ENCODE measurements at places on chromosomes 5 and 9. TPM values are rescaled to one million over a fixed set of nuclear protein-coding genes. Genes with fewer than 3 reads are reported as not detected.

PLPP1 gene
- total RNA-seq, result 35.4 TPM

CXXC5 gene
- 114 TPM for total RNA-seq

DNA sequence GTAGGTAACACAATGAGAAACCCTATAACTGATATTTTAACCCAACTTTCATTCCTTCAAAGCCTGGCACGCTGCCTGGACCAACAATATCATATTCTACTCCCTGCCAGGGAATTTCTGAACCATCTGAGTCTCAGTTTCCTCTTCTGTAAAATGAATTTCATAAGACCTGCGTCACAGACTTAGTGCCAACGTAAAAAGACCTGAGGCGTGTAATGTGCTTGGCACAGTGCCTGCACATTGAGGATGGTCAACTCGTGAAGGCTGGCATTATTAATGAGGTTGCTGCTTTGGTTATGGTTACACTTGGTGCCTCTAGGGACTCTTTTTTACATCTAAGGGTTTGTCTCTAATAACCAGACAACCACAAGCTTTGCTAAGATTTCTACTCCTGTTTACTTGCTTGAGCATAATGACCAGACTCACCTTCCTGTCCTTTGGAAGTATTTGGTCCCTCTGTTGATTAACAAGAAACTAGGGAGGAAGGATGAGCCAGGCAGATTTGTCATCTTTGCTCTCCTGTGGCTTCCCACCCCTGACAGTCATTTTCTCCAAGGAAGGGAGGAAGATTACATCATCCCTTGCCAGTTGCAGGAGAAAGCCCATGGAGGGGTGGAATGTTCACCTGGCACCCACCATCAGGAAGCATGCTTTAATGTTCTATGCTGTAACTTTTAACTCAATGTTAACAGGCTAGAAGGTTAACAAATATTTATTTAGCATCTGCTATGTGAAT, 79.0 kb downstream of the PAPPA start:
- no peaks in the 10 kb centered on the region for H3K27me3 ChIP-seq
- no peak overlapping the region for H3K4me3 ChIP-seq
- peaks cover 31% of the 10 kb centered on the region for H3K4me1 ChIP-seq
- H3K27ac ChIP-seq, result peak overlapping the region; percentile 75
- peaks cover 30% of the 10 kb centered on the region for H3K36me3 ChIP-seq

LRRC19 gene
- total RNA-seq, result not detected

GRCh38 chr5:178826216-178826615, 33.5 kb upstream of the ZNF354B start:
- H3K27me3 ChIP-seq, result no peaks in the 10 kb centered on the region
- no peak overlapping the region for H3K27ac ChIP-seq
- H3K4me3 ChIP-seq, result no peak overlapping the region
- DNase-seq, result no peak

HIGD2A gene
- 84.7 TPM for total RNA-seq

GRCh38 chr5:171365351-171365750, 22.3 kb upstream of the NPM1 start:
- no peak overlapping the region for H3K27ac ChIP-seq
- no peak for DNase-seq
- no peaks in the 10 kb centered on the region for H3K27me3 ChIP-seq
- H3K4me1 ChIP-seq, result peaks cover 12% of the 10 kb centered on the region
- H3K36me3 ChIP-seq, result no peaks in the 10 kb centered on the region

SPOCK1 gene
- 0.95 TPM for total RNA-seq

DNA sequence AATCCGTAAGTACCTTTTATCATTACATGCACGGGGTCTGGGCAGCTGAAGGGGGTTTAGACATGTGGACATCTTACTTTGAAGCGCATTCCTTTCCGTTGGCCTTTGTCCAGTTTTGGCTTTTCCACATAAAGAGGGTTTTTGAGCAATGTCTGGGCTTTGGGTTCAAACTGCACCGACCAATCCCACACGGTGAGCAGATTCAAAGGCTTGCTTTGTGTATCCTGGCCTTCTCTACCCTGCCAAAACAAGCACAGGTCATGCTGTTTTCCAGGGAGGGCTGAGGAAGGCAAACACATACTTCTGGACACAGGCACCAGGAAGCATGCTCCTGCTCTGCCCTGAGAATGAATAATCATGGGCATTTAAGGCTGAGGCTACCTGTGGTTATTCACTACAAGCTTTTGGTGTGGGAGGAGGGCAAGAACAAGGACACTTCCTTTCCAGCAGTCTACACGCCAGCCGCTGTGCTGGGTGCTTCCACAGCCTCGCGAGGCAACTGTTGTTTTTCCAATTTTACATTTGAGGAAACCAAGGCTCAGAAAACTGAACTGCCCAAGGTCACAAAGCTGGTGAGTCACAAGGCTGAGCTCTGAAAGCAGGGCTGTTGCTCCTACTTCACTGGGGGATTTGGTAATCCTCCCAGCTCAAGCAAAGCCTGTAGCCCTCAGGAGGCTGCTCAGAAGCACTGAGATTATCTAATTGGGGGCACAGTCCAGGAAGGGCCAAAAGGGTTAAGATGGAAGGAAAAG, 59.8 kb upstream of the GOLPH3 start:
- no peaks in the 10 kb centered on the region for H3K27me3 ChIP-seq
- H3K4me1 ChIP-seq, result no peaks in the 10 kb centered on the region
- peaks cover 4% of the 10 kb centered on the region for H3K36me3 ChIP-seq
- no peak overlapping the region for H3K27ac ChIP-seq
- no peak for DNase-seq

PANK3 gene
- total RNA-seq, result 77.0 TPM

GRCh38 chr5:164672931-164673694, 1167.7 kb downstream of the MAT2B start:
- no peaks in the 10 kb centered on the region for H3K36me3 ChIP-seq
- H3K4me3 ChIP-seq, result no peak overlapping the region
- DNase-seq, result no peak
- H3K27me3 ChIP-seq, result no peaks in the 10 kb centered on the region
- no peak overlapping the region for H3K27ac ChIP-seq
- no peaks in the 10 kb centered on the region for H3K4me1 ChIP-seq

DNA sequence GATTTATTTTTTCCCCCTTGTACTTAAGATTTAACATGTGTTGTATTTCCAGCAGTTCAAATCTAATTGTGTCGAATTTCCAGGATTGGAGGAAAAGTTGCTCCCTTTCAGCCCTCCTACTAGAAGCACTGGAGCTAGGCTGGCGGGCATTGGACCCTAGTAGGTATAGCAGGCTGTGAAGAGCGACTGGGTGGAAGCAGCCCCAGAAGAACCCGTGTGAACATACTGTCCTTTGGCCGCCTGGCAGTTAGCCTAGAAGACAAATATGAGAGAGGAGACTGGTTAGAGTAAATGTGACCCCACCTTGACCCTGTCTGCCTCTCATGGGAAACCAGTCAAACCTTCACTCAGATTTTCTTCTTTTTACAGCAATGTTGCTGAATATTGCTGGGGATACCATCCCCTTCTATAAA, 13.9 kb downstream of the ALDOB start:
- no peak overlapping the region for H3K27ac ChIP-seq
- no peaks in the 10 kb centered on the region for H3K4me1 ChIP-seq
- DNase-seq, result no peak
- H3K36me3 ChIP-seq, result no peaks in the 10 kb centered on the region

DNA sequence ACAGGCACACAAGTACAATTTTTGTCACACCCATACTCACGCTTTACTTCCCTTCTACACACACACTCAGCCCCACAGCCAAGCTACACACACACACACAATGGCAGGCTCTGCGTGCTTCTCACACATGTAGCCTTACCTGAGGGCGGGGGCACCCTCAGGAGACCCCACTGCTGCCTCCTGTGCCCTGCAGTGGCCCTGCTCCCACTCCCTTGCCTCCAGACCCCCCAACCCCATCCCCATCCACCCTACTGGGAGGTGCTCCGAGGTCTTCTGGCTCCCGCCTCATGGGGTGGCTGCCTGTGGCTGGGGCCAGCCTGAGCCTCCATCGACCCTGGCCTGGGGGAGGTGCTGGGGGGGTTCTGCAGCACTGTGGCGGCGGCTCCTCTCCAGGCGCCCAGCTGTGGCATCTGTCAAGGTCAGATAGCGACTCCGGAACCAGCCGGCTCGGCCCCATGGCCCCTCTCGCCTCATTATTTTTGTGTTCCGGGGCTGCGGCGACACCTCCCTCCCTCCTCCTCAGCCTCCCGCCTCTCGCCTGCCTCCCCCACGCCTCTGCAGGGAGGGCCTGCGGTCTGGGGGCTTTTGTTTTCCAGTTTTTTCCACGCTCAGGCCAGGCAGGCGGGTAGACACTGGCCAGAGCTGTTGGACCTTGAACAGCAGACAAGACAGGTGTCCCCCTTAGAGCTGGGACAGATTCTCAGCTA, 21.7 kb downstream of the CXXC5 start:
- H3K27me3 ChIP-seq, result no peaks in the 10 kb centered on the region
- H3K4me1 ChIP-seq, result peaks cover 75% of the 10 kb centered on the region
- no peak for DNase-seq
- H3K36me3 ChIP-seq, result peaks cover 47% of the 10 kb centered on the region
- H3K4me3 ChIP-seq, result no peak overlapping the region

N4BP3 gene
- 0.79 TPM for total RNA-seq

IDNK gene
- 2.1 TPM for total RNA-seq

DNA sequence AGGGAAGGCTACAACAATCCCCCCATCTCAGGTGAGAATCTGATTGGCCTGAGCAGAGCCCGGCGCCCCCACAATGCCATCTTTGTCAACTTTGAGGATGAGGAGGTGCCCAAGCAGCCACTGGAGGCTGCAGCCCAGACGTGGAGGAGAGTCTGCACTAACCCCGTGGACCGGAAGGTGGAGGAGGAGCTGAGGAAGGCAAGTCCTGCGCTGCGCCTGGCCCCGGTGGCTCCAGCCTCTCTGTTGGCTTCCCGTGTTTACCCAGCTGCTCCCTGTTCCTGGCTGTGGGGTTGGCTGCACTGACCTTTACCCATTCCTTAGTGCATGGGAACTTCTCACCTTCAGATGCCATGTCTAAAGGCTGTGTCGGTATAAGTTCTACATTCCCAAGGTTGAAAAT, 11.0 kb upstream of the CEL start:
- H3K4me1 ChIP-seq, result peaks cover 14% of the 10 kb centered on the region
- peaks cover 80% of the 10 kb centered on the region for H3K36me3 ChIP-seq
- H3K27ac ChIP-seq, result no peak overlapping the region
- no peak overlapping the region for H3K4me3 ChIP-seq

PKD2L2 gene
- not detected for total RNA-seq

DNA sequence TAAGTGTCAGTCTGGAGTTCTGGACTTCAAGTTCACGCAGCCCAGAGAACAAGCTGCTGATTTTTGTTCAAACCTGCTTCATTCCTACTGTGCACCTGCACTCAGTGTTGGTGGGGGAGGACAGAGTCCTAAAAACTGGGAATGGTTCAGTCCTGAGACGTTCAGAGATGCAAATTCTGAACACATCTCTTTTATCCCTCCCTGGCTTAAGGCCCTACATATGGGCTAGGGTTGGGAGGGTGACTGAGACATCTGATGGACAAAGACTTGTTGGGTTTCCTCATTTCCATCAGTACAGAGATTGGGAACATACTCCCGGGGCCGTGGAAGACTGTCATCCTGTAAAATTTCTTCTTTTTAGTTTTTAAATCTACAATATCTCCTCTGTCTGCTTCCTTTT, 83.0 kb upstream of the TTC23L start:
- no peak overlapping the region for H3K4me3 ChIP-seq
- H3K36me3 ChIP-seq, result no peaks in the 10 kb centered on the region
- no peak for DNase-seq
- no peaks in the 10 kb centered on the region for H3K27me3 ChIP-seq

DNA sequence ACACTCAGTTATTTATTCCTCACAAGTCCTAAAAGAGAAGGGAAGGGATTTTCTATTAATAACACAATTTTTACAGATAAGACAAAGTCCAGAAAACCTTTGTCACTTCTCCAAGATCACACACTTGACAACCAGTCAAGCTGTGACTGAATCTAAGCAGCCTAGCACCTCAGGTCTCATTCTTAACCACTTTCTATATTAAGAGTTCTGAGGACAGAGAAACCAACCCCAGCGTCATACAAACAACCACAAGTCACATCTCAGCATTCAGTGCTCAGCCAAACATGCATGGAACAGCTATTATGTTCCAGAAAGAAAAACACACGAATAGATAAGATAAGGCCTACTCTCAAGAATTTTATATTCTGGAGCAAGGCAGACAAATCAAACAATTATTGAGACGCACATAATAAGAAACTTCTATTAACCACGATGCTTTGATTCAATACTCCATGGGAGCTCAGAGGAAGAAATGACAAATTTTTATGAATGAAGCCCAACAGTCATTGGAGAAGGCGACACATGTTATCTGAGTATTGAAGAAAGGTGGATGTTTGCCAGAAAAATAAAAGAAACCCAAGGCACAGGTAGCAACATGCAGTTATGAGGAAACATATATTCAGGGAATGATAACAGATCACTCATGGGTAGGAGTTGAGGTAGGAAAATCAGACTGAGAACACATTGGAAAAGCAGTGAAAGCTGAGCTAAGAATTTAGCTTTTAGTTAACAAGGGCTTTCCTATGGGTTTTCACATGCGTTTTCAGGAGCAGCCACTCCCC, 113.1 kb downstream of the HTR4 start:
- H3K27ac ChIP-seq, result no peak overlapping the region
- DNase-seq, result no peak
- no peak overlapping the region for H3K4me3 ChIP-seq
- H3K4me1 ChIP-seq, result no peaks in the 10 kb centered on the region
- H3K36me3 ChIP-seq, result no peaks in the 10 kb centered on the region

DNA sequence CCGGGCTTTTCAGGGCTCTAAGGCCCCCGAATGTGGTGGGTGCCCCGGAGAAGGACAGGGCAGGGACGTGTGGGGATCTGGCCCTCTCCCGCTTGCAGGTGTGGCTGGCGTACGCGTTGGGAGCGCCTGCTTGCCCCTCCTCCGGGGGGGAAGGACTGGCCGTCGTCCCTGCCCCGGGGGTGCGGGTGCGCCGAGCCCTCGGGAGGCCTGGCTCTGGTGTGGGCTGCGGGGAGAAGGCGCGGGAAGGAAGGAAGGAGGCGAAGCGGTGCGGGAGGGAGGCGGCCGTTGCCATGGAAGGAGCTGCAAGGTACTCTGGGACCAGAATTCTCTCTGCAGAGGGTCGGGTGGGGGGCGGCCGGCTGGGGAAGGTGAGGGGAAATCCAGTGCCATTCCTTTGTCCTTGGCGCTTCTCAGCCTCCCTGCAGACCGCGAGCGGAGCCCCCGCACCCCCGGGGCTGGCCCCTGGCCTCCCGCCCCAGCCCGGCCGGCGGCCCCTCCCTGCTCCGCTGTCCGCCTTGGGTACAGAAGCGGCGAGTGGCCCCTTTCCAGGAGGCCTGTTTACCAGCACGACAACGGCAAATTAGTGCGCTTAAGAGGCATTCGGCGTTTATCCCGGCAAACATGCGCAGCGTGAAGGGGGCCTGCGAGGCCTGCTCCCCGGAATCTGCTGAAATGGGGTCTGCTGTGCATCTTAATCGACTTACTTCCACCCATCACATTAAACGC, 67.1 kb upstream of the UNC5A start:
- peaks cover 88% of the 10 kb centered on the region for H3K27me3 ChIP-seq
- no peak overlapping the region for H3K4me3 ChIP-seq
- H3K27ac ChIP-seq, result no peak overlapping the region
- H3K36me3 ChIP-seq, result no peaks in the 10 kb centered on the region
- H3K4me1 ChIP-seq, result no peaks in the 10 kb centered on the region

GRCh38 chr5:1311439-1312055, 16.7 kb upstream of the TERT start:
- DNase-seq, result no peak
- no peak overlapping the region for H3K27ac ChIP-seq
- peaks cover 4% of the 10 kb centered on the region for H3K27me3 ChIP-seq
- H3K4me1 ChIP-seq, result no peaks in the 10 kb centered on the region
